ENCODE measurements at places on chromosomes 3 and 15.

- no peak for DNase-seq
These were observed 654 bp downstream of the RUBCN start for GRCh38 chr3:197736010-197736490.

DNA sequence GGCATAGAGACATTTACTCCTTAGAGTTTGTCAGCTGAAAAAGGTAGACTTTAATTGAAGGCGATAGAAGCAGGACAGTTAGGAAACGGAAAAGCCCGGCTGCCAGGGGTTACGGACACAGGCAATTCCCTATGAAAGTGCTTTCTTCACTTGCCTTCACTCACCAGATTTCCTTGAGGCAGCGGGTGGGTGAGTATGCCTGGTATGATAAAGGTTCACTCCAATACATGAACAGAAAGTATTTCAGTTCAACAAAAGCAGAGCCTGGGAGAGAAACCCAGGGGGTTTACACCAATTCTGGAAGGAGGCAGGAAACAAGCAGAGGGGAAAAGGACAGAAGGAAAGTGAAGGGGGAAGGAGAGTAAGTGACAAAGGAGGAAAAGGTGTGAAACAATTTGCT lies 53.9 kb downstream of the QTRT2 start:
- no peak for DNase-seq

GRCh38 chr3:159819676-159820075 lies 169.0 kb upstream of the IL12A start:
- DNase-seq = no peak

GRCh38 chr3:129958755-129959154 lies 15.8 kb upstream of the TRH start:
- DNase-seq = no peak

DNA sequence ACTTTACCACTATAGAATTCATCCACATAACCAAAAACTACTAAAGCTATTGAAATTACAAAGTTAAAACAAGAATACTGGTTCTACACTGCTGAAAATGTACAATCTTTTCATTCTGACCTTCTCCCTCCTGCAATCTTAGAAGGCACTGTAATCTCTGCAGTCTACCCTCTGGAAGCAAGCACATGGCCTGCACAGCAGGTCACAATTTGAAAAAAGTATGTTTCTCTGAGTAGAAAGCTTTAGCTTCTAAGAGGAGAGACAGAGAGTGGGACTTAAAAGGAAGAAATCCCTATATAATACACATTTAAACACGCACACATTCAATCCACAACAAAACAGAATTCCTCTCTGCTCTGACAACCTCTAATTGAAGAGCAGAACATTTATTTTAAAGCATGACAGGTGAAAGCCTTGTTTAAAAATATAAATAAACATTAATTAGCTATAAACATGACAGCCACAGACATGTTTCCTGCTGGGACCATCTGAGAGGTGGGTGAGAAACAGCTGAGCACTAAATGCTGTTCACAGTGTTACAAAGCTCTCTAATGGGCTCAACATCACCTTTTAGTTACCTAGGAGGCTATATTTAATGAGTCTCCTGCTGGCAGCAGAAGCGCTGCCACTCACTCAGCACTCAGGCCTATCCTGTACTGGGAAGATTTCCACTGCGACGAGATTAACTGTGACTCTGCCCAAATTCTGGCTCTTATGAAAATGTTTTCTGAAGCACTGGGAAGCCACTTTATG lies 447.4 kb downstream of the AGBL1 start:
- DNase-seq = no peak

GRCh38 chr3:195164573-195165264 lies 106.2 kb downstream of the XXYLT1 start:
- DNase-seq = no peak

DNA sequence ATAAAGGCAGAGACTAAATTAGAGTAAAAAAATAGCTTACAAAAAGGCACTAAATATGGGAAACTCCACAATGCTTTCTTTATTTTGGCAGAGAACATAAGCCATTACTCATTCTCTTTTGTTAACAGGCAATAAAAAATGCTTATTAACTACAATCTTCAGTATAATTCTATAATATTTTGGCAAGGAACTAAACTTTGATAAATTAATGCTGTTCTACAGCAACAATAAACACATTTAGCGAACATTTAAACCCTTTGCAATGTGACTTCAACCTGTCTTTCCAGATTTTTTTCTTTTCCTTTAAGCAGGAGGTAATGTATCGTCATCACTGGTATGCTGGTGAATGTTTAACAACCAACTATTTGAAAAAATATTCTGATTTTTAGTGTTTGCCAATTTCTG lies 42.2 kb upstream of the POU1F1 start:
- DNase-seq = no peak

DNA sequence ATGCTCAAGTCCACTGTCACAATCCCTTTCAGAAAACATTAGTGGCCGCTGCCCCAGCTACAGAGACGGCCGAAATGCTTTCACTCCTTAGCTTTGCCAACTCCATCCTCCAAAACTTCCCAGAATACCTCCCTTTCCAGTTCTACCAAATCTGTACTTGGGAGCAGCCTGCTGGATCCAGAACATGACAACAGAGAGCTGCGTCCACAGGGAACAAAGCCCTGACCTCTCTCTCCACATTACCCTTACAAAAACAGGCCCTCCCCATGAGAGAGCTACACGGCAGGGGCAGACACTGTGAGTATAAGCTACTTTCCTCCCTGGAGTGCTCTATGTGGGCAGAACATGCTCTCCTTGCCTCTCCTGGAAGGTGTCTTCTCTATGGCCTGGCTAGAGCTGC lies 6.3 kb downstream of the RBM15B start:
- no peak for DNase-seq

DNA sequence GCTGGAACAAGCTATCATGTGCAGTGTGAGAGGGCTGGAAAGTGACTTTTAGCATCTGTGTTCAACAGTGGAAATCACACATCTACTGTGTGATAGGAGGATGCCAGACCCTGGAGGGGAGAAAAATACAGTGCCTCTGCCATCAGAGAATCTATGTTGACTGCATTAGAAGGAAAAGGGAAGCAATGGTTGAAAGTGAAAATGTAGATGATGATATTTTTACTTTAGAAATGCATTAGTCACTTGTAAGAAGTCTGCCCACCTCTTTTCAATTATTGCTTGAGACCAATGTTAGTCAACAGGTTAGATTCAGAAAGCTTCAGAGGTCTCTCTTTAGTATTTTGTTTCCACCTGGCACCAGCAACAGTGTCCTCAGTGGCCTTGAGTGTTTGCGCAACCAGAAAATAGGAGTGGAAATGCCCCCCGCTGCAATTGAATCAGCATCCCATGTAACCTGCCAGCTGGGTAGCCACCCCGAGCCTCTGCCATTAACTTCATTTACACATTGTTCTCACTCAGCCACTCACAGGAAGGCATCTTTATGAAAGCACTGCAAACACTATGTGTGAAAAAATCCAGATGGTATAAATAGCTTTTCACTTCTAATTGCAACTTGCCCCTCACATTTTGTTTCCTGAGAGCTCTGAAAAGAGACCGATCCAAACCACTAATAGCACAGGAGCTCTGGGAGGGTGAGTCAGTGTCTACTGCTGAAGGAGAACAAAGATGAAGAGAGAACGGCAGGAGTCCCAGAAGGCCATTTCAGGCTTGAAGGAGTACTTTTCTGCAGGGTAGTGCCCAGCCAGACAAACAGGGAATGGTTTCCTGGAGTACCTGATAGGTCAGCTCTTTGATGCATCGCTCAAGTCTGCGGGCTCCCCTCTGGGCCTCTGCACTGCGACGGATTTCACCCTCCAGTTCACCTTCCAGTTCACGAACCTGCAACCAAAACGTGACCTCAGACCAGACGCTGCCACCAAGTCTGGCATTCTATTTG lies 92.1 kb downstream of the HHLA2 start:
- DNase-seq = no peak

GRCh38 chr3:10532939-10533736 lies 27.8 kb upstream of the ATP2B2 start:
- no peak for DNase-seq

GRCh38 chr15:91941871-91942658 lies 88.6 kb downstream of the SLCO3A1 start:
- DNase-seq = no peak

DNA sequence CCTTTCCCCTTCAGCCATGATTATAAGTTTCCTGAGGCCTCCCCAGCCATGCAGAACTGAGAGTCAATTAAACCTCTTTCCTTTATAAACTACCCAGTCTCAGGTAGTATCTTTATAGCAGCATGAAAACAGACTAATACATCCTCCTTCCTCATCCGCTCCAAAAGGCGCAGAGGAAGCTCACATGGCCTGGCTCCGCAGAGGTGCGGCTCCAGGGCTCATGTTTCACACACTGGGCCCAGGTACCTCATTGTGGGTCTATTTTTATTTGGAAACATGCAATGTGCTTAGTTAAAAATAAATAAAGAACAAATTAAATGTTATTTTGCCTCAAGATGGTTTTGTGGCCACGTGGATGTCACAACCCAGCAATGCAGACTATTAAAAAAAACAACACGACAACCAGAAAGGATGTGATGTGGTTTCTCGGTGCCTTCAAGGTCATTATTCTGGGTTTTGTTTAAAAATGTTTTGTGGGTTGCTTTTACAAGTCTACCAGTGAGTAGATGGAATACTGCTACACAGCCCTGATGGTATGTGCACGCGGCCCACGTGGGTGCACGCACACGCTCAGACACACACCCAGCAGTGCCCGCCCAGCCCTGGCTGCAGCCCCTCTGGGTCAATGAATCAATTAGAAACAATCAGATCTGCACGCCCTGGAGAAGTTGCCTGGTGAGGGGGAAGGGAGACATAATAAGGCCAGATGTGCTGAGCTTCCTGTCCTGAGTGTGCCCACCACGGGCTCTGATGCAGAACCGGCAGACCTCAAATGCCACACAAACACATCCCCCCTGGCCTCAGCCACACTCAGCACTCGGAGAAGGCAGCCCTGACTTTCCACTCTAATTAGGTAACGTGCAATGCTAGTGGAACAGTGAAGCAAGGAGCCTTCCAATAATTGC lies 140.1 kb downstream of the ADAMTS17 start:
- DNase-seq = no peak

DNA sequence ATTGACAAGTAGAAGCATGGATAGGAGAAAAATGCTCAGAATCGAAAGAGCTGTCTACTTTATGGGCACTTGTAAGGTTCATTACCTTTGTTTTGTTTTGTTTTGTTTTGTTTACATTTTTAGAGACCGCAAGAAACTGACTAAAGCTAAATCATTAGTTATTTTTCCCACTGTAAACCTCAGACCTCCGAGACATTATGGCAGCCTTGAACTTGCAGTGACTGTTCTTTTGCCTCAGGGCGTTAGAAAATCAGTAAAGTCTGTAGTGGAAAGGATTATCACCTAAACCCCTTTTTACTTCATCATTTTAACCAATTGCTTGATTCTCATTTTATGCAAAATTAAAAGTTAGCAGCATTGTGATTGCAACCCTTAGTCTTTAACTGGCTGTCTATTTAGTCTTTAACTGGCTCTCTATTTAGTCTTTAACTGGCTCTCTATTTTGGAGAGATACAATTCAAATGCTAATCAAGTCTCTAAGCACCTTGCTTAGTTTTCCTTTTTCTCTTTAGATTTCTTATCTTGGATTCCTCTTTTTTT lies 383.3 kb upstream of the ROBO2 start:
- no peak for DNase-seq

DNA sequence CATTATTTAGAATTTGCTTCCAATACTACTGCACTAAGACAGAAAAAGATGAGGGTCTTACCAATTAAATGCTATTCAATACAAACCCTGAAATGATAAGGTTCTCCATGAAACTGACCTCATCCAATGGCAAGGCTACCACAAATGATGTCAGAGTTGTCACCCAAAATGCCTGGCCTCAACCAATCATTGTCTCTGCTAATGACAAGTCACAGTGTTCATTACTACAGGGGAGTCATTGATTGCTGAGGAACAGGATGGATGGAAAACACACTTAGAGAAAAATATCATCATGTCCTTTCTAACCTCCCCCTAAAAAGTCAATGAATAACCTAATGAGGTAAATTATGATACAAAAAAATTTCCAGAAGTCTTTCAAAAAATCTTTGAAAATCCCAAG lies 91.0 kb downstream of the FOXP1 start:
- no peak for DNase-seq

- DNase-seq = no peak
These were observed 48.4 kb upstream of the SEC22A start for GRCh38 chr3:123153125-123154019.

GRCh38 chr3:33008282-33008681 lies 56.8 kb downstream of the CCR4 start:
- DNase-seq = no peak

GRCh38 chr15:60674704-60675395 lies 195.9 kb upstream of the ICE2 start:
- no peak for DNase-seq

- DNase-seq = no peak
These were observed 1.3 kb downstream of the BNIP2 start for GRCh38 chr15:59687836-59688235.

DNA sequence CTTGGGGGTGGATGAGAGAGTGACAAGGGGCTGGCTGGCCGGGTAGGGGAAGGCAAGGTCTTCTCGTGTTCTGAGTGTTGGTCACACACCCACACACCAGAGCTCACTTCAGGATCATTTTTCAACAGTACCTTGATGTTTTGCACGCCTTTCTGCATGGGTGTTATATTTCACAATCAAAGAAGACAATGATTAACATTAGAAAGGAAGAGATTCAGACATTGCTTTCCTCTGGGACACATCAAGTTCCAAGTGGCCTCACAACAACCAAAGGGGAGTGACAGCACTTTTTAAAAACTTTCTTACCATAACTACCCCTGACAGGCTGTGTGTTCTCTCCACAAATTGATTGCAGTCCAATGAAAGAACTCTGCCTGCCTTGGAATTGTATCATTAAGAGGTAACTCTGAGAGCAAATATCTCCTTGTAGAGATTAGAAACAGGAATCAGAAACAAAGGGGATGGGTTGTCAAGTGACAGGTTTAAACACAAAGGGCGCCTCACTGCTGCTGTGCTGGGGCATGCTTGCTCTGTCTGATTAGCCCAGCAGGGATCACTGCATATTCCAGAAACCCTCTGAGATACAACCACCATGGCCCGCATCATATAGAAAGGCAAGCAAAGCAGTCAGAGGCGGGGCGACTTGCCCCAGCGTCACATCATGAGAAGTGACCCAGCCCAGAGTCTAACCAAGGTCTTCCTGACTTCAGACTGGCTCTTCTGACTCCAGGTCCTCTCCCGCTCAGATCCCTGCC lies 230.8 kb downstream of the FEZF2 start:
- no peak for DNase-seq

DNA sequence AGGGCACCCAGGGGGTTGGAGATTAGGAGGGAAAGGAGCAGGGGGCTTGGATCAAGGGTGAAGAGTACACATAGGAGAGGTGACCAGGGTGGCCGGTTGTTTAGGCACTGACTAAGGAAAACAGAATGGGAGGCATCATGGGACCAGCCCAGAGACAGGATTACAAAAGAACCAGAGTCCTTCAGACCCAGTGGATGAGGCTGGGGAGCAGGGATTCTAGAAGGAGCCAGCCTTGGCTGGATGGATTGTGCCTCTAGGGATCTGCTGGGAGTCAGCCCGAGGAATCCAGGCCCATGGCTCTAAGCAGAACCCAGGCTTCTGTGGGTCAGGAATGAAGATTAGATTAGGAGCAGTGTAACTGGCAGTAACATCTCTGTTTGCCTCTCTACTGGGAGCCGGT lies 98.6 kb downstream of the ARNT2 start:
- DNase-seq = no peak

Measured in cortex of kidney (tissue), 1 donor.